ENCODE measurements at places on chromosomes 2 and 18.

GRCh38 chr2:159968279-159968900, 94.0 kb downstream of the PLA2R1 start:
- DNase-seq: no peak

GRCh38 chr2:88443353-88443938, 9.0 kb downstream of the FOXI3 start:
- no peak for DNase-seq

- no peak for DNase-seq
Observed at GRCh38 chr2:33378556-33379210, 97.8 kb upstream of the RASGRP3 start.

DNA sequence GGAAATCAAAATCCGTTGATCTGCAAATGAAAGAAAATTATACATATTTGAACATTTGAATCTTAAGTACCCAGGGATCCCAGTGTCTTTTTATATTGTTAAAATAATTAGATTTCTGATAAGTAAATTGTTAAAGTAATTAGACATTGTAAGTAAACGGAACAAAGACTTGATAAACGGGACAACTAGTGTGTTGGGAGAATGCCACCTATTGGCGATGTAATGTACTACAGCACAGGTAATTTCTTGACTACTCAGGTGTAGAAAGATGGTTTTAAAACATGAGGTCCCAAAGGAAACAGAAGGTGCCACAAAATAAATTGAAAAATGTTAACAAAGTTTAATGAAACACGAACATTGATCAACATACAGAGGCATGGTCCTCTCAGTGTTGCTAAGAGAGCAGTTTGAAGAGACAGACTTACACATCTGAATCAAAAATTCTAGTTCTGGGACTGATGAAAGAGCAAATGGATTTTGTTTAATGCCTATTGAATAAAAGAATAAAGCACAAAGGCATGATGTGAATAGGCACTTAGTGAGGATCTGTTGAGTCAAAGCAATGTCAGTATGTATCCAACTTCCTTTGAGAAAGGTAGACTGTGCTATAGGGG, 103.4 kb upstream of the RASGRP3 start:
- DNase-seq: peak; percentile 47

DNA sequence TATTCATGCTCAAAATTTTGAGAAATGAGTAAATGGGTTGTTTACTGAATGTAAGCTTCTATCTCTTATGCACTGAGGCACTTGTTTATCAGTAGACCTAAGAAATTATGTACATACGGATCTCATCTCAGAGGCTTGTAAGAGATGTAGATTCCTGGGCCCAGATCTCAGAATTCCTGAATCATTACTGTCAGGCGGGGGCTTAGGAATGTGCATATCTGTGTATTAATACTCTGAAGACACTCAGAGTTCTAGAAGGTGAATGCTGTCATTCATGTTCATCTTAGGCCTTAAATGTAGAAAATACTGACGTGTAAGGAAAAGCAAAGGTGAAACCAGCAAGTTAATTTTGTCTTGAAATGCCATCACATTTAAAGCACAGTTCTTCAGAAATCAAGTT, 169.6 kb downstream of the FMNL2 start:
- no peak for DNase-seq

DNA sequence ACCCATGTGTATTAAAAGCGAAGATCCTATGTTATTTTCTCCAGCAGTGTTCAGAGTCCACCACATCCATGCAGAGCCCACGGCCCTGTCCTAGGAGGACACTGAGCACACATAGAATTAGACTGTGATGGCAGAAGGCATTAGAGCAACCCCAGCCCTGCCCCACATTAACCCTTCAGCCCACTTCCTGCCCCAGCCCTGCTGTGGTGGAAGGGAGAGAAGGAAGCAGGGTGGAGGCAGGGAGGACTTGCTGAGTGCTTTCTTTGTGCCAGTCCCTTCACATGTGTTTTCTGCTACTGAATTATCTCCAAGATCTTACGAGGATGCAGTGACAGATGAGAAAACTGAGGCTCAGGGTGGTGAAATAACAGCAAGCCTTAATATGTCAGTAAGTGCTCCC, 339.0 kb downstream of the SMAD2 start:
- no peak for DNase-seq

DNA sequence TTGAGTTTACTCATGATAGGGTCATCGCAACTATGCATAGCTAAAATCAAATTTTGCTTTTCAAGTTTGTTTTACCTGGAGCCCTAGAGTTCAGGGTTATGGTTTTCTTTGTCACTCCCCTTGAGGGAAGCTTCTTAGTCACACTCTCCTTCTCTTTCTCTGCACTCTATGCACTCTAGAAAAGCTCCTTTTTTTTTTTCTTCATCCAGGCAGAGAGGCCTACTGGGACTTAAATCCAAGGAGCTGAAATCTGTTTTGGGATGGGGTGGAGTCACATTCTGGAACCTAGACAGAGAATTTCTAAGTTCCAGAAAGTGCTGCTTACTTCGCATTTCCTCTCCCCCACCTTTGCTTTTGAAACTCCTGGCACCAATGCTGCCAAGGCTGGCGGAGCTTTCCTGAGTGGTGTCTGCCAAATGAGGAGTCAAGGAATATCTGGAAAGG, 19.1 kb upstream of the IL18R1 start:
- no peak for DNase-seq

- DNase-seq: no peak
Observed at GRCh38 chr2:153354377-153354776, 124.2 kb downstream of the RPRM start.

- DNase-seq: no peak
Observed at GRCh38 chr2:113972766-113973165, 82.9 kb downstream of the ACTR3 start.

- no peak for DNase-seq
Observed at GRCh38 chr18:7021994-7022840, 95.4 kb downstream of the LAMA1 start.

Measured in stimulated activated CD4-positive, alpha-beta T cell treated with anti-CD3 and anti-CD28 coated beads, Interleukin-12 subunit alpha, Interleukin-12 subunit beta, amount 100 ng/mL, for 48 hours (primary cell).